ENCODE measurements at places on chromosomes 7 and 10.

DNA sequence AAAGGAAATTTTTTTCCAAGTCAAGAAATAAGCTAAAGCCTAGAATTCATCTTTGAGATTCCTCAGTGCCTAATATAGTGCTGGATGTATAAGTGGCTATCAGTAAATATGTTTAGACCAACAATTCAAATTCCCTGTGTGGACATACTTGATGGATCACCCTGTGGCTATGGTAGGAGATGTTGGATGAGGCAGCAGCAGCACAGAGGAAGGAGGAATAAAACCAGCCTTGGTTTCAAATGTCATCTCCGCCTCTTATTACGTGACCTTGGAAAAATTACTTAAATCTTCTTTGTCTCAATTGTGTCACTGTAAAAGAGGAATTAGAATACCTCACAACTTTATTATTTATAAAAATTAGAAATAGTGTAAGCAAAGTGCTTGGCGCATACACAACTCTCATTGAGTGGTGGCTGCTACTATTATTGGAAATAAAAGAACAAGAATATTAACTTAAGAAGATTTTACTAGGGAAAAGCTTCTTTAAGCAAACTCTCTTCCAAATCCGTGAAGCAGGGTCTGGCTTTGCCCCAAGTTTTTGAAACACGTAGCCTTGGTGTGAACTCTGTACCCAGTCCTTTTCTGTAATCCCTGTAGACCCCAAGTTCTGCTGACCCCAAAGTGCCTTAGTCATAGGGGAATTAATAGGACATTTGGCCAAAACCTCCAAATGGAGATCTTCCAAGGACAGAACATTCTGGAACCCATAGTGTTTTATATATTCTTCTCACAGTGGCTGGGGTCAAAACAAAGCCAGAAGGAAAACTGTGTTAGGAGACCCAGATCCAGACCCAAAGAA lies 283.8 kb downstream of the PTEN start:
- DNase-seq: peak; percentile 23

- DNase-seq: no peak
Measured at GRCh38 chr7:5629941-5630340, 151.5 kb downstream of the RNF216 start.

- no peak for DNase-seq
Measured at GRCh38 chr7:78184299-78184698, 385.7 kb downstream of the PHTF2 start.

DNA sequence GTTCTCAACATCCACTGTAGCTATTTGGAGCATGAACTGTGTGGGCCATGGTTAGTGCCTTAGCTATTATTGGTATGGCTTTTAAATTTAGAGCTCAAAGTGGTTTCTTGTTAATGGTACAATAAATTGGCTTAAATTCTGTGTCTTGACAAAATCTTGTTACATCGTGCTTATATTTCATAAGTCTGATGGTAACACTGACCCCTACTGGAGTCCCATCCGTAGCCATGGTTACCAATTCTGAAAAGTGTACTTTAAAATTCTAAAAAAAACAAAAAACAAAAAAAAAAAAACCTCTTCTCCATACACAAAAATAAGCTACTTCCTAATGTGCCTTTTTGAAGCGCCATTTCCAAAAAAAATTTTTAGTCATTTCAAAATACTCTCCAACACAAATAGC lies 6.4 kb upstream of the RPP30 start:
- no peak for DNase-seq

GRCh38 chr10:31341552-31341951 lies 22.5 kb downstream of the ZEB1 start:
- DNase-seq: no peak

GRCh38 chr7:106425017-106425719 lies 140.4 kb upstream of the NAMPT start:
- peak; percentile 90 for DNase-seq

GRCh38 chr10:1287971-1288401 lies 231.8 kb downstream of the WDR37 start:
- no peak for DNase-seq

GRCh38 chr10:43156590-43157341 lies 18.5 kb downstream of the CSGALNACT2 start:
- DNase-seq: no peak

DNA sequence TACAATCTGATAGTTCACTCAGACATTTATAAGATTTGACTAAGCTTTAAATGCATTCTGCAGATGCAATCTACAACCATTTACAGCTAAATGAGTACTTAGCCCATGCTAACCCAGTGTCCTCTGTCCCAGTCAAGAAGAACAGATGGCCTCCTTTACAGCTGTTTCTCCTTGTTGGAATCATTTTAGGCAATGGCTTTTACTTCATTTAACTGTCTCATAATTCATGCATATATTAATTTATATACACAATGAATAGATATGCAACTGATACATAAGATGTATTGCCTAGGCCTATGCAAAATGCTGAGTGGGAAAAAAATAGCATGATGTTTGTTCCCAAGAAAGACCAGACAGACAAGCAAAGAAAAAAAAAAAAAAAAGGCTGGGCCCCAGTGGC lies 82.2 kb downstream of the TSPAN12 start:
- DNase-seq: no peak

DNA sequence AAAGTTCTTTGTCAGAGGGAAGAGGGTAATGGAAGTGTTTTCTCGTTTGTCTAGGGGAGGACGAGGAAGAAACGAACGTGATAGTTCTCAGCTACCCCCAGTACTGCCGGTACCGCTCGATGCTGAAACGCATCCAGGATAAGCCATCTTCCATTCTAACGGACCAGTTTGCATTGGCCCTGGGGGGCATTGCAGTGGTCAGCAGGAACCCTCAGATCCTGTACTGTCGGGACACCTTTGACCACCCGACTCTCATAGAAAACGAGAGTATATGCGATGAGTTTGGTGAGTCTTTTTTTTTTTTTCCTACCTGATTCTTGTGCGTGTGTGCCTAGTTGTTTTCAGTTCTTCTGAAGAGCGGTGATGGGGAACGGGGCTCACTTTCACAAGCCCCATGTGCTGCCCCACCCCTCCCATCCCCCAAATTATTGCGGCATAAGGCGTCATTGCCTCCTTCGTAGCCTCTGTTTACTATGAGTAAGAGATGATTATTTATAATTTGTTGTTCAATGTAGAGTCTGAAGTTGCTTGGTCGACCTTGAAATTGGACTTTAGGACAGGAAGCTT lies 98.6 kb downstream of the ARID5B start:
- no peak for DNase-seq

- peak; percentile 68 for DNase-seq
Measured at GRCh38 chr10:126387041-126387921, 996 bp downstream of the ADAM12 start.

GRCh38 chr7:70953796-70954195 lies 178.1 kb upstream of the GALNT17 start:
- no peak for DNase-seq

- DNase-seq: no peak
Measured at GRCh38 chr10:48194830-48195229, 79.7 kb downstream of the FRMPD2 start.

DNA sequence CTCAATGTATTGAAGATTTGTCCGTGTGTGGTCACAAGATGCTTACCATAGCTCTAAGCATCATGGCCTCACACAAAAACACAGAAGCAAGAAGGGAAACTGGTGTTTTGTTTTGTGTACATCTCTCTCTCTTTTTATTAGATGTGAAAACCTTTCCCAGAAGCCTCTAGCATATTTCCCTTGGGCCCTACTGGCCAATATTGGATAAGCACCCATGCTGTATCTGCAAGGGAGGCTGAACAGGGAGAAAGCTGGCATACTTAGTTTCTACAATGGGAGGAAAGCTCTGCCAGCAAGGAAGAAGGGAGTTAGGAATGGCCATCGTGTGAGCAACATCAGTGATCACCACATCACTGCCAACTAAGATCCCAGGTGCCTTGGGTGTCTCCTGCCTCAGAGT lies 9.6 kb upstream of the NAMPT start:
- DNase-seq: no peak

DNA sequence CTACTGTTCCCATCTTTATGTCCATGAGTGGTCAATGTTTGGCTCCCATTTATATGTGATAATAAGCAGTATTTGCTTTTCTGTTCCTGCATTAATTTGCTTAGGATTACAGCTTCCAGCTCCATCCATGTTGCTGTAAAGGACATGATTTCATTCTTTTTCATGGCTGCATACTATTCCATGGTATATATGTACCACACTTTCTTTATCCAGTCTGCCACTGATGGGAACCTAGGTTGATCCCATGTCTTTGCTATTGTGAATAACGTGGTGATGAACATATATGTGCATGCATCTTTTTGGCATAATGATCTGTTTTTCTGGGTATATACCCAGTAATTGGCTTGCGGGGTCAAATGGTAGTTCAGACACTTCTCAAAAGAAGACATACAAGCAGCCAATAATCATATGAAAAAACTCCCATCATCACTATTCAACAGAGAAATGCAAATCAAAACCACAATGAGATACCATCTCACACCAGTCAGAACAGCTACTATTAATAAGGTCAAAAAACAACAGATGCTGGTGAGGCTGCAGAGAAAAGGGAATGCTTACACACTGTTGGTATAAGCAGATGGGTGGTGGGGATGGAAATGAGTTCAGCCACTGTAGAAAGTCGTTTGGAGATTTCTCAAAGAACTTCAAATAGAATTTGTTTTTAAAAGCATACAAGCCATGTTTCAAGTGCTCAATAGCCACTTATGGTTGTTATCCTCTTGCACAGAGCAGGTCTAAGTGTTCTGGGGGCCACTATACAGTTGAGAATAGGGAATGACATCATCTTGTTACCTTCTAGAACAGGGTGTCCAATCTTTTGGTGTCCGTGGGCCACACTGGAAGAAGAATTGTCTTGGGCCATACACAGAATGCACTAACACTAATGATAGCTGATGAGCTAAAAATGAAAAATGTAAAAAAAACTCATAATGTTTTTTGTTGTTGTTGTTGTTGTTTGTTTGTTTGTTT lies 23.2 kb upstream of the SDK1 start:
- DNase-seq: no peak

- DNase-seq: no peak
Measured at GRCh38 chr7:18684916-18685315, 189.4 kb downstream of the HDAC9 start.

DNA sequence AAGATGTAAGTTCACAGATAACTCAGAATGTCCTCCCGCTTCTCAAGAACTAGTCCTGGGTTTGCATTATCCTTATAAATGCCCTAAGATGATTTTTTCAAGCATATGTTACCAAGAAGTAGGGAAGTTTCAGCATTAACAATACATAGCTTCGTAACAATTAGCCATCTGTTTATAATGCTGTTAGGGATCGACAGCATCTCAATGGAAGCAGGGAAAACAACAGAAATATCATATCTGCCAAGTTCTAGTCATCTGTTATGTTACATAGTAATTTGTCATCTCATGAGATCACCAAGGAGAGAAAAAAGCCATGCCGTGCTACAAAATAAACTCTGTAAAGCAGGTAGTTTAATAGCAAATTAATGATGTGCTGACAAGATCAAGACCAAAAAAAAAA lies 731.5 kb upstream of the C7orf33 start:
- no peak for DNase-seq

DNA sequence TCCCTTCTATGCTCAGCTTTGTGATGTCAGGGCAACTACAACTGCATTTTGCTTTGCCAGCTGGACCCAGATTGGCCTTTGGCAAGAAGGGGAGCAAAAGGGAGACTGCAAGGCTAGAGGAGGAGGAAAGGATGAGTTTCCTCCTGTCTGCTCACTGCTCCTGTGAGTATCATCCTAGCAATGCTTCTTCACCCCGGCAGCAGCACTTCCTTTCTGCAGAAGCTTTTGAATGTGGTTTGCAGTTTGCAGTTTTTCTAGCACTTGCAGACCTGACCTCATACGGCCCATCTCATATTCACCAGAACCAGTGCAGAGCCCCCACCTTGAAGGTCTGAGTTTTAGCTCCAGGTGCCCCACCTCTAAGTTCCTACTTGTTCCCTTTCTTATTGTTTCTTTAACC lies 14.8 kb downstream of the C7orf33 start:
- no peak for DNase-seq

GRCh38 chr10:15361131-15361530 lies 10.0 kb downstream of the FAM171A1 start:
- no peak for DNase-seq

DNA sequence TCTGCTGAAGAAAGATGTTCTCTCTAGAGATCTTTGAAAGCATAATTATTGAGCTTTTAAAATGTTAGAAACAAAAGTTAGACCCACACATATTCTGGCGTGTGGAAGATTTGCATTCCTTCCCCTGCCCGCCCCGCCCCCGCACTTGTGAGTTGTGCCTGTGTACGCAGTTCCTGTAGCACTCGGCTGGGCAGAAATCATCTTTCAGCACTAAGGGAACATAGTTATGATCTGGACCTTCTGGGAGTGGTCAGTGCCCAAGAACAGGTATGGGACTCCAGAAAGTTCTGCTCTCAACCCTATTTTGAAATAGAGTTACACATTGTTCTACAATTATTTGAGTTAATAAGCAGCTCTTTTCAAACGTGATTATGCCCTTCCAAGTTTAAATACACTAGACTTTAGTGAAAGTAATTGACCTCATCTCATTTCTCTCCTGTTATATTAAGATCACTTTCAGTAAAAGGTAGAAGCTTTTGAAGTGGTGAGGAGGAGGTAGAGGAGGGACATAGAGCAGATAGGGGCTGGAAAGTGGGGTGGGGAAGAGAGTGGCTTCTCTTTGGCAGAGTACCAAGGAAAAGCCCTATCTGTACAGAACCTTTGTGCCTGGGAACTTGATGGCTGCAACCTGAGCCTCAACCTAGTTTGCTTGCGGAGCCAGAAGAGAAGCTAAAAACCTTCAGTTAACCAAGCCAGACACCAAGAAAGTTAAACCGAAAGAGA lies 5.7 kb downstream of the BLVRA start:
- peak; percentile 59 for DNase-seq

DNA sequence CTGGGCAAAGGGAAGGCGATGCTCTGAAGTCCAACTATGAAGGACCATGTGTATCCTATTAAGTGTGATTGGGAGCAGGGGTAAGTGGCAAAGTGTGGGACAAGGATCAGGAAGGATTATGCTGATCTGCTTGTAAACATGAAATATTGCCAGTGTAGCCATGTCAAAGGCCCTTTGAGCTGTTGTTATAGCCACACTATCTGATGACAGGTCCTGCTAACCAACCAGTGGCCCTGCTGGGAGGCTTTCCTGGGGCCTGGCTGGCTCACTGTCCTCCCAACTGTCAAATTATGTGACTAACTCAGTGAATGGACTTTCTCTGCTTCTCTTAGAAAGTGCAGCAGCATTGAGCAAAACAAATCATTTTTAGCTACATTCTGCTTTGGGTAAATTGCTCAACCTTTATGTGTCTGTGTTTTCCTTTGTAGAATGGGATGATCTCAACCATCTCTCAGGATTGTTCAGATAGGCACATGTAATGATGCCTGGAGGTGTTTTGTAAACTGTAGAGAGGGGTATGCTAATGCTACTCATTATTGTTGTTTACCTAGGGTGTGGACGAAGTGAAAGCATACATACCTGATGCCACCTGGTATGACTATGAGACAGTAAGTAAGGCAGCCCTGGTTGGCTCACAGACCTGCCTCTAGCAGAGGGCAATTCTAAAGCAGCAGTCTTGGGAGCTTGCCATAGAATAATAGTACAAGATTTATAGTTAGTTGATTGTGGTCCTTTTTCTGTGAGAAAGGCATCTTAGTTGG lies 47.4 kb downstream of the MGAM2 start:
- DNase-seq: no peak

GRCh38 chr10:84826704-84827103 lies 498.3 kb downstream of the CCSER2 start:
- no peak for DNase-seq

- no peak for DNase-seq
Measured at GRCh38 chr7:79647711-79648110, 194.2 kb upstream of the MAGI2 start.

- DNase-seq: no peak
Measured at GRCh38 chr7:19677180-19677579, 31.7 kb downstream of the POLR1F start.
